ENCODE measurements at places on chromosomes 12 and 14. TPM values are rescaled to one million over a fixed set of nuclear protein-coding genes. Genes with fewer than 3 reads are reported as not detected.

DNA sequence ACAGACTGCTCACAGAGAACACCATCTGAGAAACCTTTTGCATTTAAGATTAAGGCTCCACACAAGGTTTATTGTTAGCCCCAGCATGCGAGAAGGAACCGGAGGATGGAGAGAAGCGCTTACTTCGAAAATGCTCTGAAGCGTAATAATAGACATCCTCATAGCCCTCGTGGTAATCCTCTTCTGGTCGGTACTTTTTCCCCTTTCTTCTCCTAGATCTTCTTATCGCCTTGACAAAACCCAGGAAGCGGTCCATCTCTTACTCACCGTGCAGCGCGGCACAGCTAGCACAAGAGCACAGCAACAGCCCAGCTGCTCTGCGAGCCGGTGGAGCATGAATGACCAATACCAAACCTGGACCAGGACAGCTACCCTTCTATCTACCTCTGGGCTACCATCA, 125.1 kb upstream of the GRIP1 start:
- peak; percentile 14 for DNase-seq

PRR4 gene
- 3.9 TPM for polyA plus RNA-seq

DNA sequence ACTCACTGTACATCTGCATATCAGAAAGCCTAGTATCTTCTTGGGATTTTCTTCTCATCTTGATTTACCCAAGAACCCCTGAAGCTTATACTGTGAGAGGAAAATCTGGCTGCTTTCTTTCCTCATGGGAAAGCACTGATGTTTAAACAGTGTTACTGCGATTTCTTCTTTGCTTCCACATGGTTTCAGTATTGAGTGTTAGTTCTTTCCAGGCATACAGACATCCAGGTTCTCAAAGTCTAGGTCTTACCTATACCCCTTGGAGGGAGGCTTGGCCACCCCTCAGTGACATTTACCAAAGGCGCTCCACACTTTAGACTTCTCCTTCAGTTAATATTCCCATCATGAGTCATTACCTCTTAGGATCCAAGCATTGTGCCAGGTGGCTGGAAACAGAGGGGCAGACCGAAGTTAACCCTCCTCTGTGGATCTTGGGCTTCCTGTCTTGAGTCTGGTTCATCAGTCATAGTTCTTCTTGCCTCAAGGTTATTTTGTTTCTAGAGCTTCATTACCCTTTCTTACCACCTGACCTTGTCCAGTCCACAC, 79.1 kb downstream of the TMEM117 start:
- peak; percentile 21 for DNase-seq

GRCh38 chr14:86788224-86788623, 1204.8 kb downstream of the GALC start:
- DNase-seq: no peak

DNA sequence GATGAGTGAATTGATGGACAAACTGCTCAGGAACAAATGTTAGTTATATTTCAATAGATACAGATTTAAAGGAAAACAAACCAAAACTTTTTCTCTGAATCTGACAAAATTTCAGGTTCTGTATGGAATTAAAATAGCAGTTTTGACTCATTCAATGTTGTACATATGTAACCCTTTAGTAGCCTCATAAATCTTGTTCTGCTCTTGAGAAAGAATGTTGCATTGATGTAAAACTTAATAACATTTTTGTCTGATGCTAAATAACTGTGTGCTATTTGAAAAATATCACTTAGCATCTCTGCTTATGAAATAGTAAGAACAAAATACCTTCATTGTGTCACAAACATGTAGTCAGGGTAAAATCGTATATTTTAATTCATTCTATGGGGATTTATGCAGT, 168.9 kb upstream of the NOVA1 start:
- no peak for DNase-seq

DNA sequence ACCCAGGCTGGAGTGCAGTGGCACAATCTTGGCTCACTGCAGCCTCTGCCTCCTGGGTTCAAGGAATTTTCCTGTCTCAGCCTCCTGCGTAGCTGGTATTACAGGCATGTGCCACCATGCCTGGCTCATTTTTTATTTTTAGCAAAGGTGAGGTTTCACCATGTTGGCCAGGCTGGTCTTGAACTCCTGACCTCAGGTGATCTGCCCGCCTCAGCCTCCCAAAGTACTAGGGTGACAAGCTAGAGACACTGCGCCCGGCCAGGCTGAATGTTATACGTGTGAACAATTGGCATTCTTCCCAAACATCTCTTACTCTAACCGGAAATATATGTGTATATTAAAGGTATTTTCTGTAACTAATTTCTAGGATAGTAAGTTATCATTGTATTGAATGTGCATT, 13.2 kb upstream of the LIMA1 start:
- no peak for DNase-seq

- no peak for DNase-seq
Observed at GRCh38 chr12:106287364-106287763, 15.2 kb upstream of the TCP11L2 start.

- DNase-seq: no peak
Observed at GRCh38 chr12:63208956-63209355, 58.0 kb upstream of the AVPR1A start.

GRCh38 chr12:19224746-19225145, 95.2 kb downstream of the PLEKHA5 start:
- no peak for DNase-seq

DNA sequence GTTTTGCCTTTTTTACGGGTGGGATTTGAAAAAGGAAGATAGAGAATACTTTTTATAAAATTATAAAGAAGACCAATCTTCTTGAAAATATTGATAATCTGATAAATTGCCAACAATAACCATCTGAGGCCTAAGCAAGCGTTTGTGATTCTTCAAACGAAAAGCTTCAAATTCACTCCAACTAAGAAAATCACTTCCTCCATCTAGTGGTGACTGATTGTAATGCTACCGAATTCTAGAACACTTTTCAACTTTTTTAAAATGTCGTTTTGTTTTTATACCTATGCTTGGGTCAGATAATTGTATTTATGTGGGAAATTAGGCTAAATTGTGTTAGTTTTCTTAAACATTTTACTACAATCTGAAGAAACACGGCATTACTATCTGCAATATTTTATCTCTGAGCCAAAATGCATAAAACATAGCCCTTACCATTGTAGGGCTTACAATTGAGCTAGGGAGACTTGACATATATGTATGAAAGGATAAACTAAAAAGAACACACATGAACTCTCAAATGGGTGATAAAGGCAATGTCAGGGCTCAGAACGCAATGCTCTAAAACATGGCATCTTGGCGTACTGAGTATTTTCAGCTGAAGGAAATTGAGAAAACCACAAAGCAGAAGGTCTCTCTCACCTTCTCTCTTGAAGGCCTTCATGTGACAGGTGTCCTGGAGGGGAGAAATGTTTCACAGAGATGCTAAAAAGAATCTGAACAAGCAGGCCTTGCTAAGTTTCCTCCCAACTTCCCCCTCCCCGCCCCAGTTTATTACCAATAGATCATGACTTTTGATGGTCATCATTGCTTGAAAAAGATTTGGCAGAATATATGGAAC, 36.8 kb upstream of the G2E3 start:
- DNase-seq: peak; percentile 58

DNA sequence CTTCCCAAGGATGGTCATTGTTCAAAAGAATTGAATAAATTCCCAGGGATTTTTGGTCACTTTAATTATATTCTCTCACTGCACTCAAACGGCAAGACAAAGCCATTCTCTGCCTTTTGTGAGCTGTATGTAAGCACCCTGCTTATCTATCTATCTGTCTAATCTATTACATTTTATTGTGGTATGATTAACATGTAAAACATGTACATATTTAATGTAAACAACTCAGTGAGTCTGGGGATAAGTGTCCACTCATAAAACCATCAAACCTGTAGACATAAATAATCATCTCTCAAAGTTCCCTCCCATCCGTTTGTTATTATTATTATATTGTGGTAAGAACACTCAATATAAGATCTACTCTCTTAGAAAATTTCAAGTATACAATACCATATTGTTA, 167.1 kb downstream of the CAND1 start:
- DNase-seq: no peak

DNA sequence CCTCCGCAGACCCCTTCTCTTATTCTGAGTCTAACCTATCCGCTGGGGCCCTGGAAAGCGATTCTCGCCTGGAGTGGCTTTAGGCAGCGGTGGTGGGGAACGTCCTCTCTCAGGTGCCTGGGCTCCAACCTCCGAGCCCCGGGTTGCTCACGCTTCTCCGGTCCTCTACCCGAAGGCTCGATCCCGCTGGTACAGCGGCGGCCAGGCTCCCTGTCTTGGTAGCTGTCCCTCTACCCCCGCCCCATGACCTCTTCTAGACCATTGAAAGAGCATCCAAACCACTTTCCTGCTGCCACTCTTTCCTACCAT, 505 bp upstream of the HEBP1 start:
- peak; percentile 67 for DNase-seq

DCN gene
- polyA plus RNA-seq: 504 TPM

GRCh38 chr14:56724013-56724412, 86.3 kb downstream of the OTX2 start:
- DNase-seq: no peak

MAPK1IP1L gene
- polyA plus RNA-seq: 92.5 TPM

GRCh38 chr12:122501489-122501989, 807 bp upstream of the ZCCHC8 start:
- DNase-seq: no peak

GRCh38 chr14:77965919-77966435, 166.1 kb downstream of the ADCK1 start:
- peak; percentile 36 for DNase-seq

- no peak for DNase-seq
Observed at GRCh38 chr12:70822412-70822811, 98.1 kb downstream of the PTPRR start.

KRT77 gene
- polyA plus RNA-seq: not detected

AKAP6 gene
- 4.8 TPM for polyA plus RNA-seq

GRCh38 chr12:88897723-88898122, 317.5 kb upstream of the KITLG start:
- peak; percentile 32 for DNase-seq

DNA sequence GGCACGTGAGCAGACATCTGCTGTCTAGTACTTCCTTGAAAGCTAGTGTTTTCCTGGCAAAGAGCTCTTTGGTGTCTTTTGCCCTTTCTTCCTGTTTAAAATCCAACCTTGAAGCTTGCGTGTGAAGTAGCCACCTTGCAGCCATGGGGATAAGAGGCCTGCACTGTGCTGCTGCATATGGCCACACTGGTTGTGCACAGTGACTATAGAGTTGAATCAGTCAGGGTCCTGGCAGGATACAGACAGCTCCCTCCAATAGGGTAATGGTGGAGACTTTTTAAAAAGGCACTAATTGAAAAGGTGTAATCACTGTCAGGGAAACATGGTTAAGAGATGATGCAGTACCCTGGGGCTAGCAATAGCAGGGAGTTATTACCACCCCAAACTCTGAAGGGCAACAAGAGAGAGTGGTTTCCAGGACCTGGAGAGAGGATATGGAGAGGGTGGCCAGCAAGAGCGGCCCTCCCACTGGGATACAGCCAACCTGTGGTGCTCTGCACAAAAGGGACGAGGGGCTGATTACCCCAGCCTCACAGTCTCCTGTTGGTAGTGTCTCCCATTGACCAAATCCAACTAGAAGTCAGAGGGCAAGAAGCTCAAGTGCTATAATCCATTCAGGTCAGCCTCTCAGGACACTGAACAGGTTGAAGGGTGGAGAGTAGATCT, 4.8 kb upstream of the GLT8D2 start:
- no peak for DNase-seq

GPR84 gene
- not detected for polyA plus RNA-seq

- peak; percentile 83 for DNase-seq
Observed at GRCh38 chr14:102362084-102362483, 606 bp downstream of the CINP start.

GRCh38 chr14:72738161-72738611, 155.7 kb downstream of the DPF3 start:
- peak; percentile 57 for DNase-seq

DNA sequence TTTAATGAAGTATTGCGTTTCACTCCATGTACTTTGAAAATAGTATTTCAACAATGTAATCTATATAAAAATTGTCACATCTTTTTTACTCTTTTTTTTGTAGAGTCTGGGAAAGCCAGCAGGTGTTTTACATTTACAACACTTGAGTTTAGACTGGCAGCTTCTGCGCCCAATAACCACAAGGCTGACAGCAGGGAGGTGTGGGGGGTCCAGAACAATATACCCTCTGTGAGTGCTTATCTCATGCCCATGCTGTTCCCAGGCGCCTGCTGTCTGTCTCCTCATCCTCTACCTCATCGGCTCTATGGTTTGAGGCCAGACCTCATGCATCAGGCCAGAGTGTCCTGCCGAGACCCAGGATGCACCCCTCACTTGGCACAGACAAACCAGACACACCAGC, 24.9 kb downstream of the FBRSL1 start:
- DNase-seq: no peak

DNA sequence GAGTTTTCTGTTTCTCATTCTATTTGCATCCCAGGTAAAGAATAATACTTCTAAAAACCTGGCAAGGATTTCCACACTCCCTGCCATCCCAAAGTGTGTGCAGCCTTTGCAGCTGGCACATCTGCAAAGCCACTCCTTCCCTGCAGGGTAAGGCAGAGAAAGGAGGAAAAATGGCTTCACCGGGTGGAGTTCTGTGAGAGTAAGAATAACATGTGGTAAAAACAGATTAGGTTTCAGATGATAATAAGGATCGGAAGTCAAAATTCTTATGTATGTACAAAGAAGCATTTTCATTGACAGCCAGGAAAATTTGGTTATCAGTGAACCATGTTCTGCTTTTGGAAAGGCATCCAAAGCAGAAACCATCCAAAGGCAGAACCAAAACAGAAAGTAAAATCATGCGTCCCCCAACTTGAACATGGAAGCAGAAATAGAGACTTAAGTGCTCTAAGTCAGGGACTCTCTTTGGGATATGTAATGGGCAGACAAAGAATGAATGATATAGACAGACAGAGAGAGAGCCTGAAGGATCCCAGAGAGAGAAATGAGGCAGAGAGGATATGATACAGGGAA, 192.6 kb upstream of the CCDC196 start:
- no peak for DNase-seq

- DNase-seq: no peak
Observed at GRCh38 chr14:25522116-25522515, 472.2 kb upstream of the STXBP6 start.

DNA sequence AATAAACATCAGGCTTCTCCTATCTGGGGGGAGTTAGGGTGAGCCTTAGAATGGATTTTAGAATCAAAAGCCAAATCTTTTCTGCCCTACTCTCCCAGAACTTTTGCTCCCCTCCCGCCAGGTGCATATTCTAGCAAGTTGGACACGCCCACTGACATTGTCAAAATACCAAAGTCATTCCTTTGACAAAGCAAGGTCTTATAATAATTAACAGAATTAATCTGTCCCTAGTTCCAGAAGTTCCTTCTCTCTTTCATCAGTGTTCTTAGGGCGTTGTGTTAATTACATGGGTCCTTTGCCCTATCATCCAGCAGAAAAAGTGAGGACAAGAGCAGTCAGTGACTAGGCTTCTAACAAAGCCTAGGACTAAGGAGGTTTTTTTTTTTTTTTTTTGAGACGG, 2.4 kb downstream of the PRR13 start:
- no peak for DNase-seq

GRCh38 chr12:47978598-47978873, 15.1 kb downstream of the TMEM106C start:
- no peak for DNase-seq

GRCh38 chr14:67285876-67286452, 44.7 kb downstream of the PALS1 start:
- DNase-seq: peak; percentile 62

- DNase-seq: peak; percentile 80
Observed at GRCh38 chr14:21498540-21499526, 12.3 kb downstream of the METTL3 start.
